ENCODE measurements at places on chromosomes 16 and 17.

DNA sequence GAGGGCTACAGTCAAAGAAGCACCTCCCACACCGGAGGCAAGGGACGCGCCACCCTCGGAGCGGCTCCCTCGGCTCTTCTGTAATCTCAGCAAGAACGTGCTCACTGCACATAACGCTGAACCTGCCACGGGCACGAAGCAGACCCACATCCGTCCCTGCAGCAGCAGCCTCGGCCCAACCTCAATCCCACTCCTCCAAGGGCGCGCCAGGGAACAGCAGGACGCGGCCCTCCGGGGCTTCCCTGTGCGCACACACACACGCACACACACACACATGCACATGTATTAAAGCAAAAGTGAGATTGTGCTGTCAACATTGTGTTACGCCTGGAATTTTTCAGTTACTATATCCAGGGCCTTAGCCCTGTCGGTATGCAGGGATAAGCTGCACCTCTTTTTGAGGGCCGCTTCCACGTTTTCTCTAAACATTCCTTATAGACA lies 54.0 kb downstream of the TBC1D16 start:
- peak; percentile 32 for DNase-seq

- no peak for DNase-seq
Measured at GRCh38 chr17:63498626-63499195, 21.9 kb downstream of the ACE start.

DNA sequence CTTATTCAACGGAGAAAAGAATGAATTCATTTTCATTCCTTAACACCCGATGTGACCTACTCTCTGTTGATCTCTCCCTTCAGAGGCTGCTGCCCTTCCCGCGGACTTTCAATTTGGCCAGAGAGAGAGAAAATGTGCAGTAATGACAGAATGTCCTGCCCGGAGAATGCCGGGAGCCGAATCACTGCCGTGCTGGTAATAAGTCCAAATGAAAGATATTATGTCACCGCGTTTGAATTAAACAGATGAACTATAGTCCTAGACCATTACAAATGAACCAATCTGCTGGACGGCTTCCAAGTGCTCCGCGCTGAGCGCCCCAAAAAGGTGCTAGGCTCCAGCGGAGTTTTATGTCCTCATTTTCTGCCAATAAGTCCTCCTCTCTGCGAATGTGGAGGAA lies 14.7 kb upstream of the C16orf82 start:
- no peak for DNase-seq

GRCh38 chr17:61537264-61537771 lies 53.7 kb downstream of the NACA2 start:
- no peak for DNase-seq

- no peak for DNase-seq
Measured at GRCh38 chr16:17339764-17340541, 130.8 kb downstream of the XYLT1 start.
